ENCODE measurements at places on chromosomes 1 and 21. TPM values are rescaled to one million over a fixed set of nuclear protein-coding genes. Genes with fewer than 3 reads are reported as not detected.

DNA sequence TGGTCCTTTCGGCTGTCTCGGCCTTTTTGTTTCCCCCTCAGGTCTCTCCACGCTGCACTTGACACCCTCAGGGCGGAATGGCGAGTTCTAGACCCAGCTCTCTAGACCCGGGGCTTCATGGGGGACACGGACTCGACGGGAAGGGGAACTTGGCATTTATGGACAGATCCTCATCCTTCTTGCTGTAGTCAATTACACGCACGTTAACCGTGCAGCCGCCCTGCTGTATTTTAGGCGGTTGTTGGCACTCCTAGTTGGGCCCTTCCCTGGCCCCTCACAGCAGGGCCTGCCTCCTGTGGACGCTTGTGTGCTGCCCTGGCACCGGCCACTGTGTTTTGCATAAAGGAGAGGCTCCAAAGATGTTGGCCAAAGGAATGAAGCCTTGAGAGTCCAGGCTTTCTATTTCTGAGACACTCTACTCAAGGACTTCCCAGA is 558 bp upstream of the BTG3 start:
- DNase-seq: no peak

Gene ETS2
- total RNA-seq: 40.7 TPM

Gene BSND
- total RNA-seq: not detected

Gene SYDE2
- 4.2 TPM for total RNA-seq

DNA sequence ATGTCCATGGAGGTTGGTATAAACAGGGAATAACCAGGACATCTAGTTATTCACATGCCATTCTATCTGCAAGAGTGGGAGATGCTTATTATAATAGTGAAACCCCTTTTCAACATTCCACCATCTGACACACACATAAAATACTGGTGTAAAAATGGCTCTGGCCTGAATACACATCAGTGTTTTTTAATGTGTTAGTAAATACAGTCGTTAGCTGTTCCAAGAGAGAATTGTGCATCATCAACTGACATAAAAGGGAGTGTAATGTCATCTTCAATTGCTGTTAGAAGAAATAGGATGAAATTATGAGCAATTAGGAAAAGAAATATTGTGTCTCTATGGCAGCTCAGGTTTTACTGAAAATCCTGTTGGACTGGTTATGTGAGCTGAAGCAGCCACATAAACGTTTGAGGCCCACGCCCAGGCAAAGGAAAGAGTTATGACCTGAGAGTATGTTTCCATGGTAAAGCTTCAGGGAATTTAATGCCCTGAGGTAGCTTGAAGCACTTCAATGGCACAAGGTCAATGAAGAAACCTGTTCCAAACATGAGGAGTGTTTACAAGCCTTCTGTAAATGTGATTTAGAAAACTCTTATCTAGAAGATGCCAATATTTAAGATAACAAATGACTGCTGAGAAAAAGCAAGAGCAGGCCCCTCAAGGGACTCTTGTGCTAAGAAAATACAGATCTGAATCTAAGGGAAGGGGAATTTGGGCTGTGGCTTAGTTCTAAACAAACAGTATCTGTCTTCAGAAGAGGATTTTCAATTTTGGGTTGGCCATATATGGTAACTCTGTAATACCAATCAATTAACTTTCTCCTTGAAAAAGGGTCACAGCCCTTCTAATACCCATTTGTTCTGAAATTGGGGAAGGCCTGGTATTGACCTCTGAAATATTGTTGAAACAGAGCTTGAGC is 384.3 kb downstream of the SEC16B start:
- no peak for DNase-seq

Gene PSMB2
- 75.4 TPM for total RNA-seq
